Heart left ventricle (tissue), 16 donors: ENCODE measurements at places on chromosomes 7 and 10. TPM values are rescaled to one million over a fixed set of nuclear protein-coding genes. Genes with fewer than 3 reads are reported as not detected.

- no peaks in the 10 kb centered on the region for H3K27me3 ChIP-seq
- H3K4me1 ChIP-seq: peaks cover 21% of the 10 kb centered on the region
- H3K4me3 ChIP-seq: peak overlapping the region; percentile 77
- peak overlapping the region; percentile 88 for H3K27ac ChIP-seq
Measured at GRCh38 chr10:6203331-6204062, 765 bp downstream of the PFKFB3 start.

DNA sequence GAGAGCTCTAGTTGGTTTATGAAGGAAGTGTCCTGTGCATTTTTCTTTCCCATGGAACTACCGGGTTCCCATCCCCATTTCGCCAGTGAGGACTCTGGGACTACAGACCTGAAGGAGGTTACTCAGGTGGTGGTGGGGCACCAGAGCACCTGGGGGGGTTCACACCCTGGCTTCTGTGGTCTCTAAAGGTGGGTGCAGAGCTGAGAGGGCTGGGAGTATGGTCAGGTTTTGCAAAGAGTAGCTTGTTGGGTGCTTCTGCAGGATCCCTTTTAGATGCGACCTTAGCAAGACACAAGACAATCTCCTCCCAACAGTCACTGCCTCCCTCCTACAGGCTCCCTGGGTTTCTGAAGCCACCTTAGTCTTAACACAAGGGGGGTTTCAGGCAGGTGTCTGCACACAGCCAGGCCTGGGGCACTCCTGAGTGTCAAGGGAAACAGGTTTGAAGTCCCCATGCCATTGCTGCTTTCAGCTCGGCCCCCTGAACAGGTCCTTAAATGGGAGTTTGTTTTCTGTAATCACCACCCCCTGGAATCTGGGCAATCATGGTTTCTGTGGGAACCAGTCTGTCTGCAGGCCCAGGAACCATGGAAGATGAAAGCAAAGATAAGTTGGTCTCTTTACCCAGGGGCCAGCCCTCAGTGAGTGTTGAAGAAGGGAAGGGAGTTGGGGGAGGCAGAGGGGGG is 9.9 kb upstream of the CXCL12 start:
- H3K27ac ChIP-seq: no peak overlapping the region
- H3K4me3 ChIP-seq: no peak overlapping the region
- H3K36me3 ChIP-seq: no peaks in the 10 kb centered on the region
- no peak for DNase-seq
- H3K27me3 ChIP-seq: no peaks in the 10 kb centered on the region

DNA sequence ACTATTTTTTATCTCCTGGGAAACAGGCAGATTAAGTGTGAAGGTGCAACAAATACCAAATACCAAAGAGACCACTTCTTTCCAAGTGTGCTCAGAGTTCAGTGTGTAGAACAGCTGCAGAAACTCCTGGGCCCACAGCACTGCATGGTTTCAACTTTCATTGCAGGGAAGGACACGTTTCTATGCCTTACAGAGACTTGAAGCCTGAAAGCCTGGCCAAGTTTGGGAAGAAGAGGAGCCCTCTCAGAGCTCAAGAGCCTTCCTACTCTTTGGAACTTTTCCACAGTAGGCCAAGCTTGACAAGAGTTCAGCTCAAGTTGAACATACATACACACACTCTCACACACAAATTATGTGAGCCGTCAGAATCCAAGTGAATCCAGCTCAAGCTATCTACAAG is 2.5 kb downstream of the HOXA4 start:
- H3K27ac ChIP-seq: no peak overlapping the region
- H3K27me3 ChIP-seq: peaks cover 77% of the 10 kb centered on the region
- no peaks in the 10 kb centered on the region for H3K36me3 ChIP-seq

DNA sequence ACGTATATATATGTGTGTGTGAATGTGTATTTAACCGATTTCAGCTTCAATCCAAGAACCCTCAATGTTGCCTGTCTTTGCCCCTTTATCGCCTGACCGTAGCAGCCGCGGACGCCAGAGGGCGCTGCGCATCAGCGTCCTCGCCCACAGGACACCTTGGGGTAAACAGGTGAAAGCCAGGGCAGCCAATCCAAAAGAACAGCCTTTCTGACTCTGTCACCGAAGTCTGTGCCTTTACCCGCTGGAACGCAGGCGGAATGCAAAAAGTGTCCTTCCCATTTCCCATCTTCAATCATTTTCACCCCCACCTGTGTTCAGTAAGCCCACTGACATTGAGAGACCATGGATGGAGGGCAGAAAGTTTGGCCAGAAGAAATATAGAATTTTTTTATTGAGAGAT is 3.6 kb downstream of the NXPH1 start:
- no peaks in the 10 kb centered on the region for H3K4me1 ChIP-seq
- no peaks in the 10 kb centered on the region for H3K36me3 ChIP-seq
- no peak overlapping the region for H3K4me3 ChIP-seq
- peaks cover 100% of the 10 kb centered on the region for H3K27me3 ChIP-seq
- DNase-seq: no peak

Gene ZNF398
- total RNA-seq: 8.9 TPM

DNA sequence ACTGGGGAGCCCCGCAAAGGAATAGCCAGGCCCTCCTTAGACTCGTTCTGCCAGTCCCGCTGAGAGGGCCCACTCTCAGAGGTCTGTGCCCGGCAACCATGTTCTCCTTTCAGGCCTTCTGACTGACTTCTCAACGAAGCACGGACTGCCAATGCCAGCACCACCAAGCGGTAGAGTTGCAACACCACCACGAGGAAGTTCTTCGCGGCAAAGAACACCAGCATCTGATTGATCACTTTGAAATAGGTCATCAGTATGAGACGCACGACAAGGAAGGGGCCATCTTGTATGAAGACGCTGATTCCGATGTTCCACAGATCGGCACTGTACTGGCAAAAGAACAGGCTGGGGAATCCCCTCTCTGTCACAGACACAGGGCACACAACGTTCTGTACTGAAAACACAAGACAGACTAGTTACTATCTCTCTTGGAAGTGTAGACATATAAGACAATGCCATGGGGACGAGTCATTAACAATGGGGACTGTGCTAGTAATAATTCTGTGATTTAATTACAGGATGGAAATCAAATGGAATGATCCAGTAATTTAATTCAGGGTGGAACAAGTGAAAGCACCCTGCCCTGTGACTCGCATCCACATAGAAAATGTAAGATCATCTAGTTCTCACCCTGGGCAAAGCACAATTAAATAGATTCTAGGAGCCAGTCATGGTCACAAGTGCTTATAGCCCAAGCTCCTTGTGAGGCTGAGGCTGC is 42.7 kb downstream of the TMEM26 start:
- H3K27me3 ChIP-seq: no peaks in the 10 kb centered on the region
- no peak overlapping the region for H3K4me3 ChIP-seq
- no peaks in the 10 kb centered on the region for H3K36me3 ChIP-seq
- no peak for DNase-seq
- no peak overlapping the region for H3K27ac ChIP-seq

Gene BUD23
- 94.1 TPM for total RNA-seq

GRCh38 chr7:154390961-154391360 is 338.8 kb downstream of the DPP6 start:
- no peaks in the 10 kb centered on the region for H3K27me3 ChIP-seq
- H3K36me3 ChIP-seq: no peaks in the 10 kb centered on the region
- no peak overlapping the region for H3K27ac ChIP-seq
- H3K4me3 ChIP-seq: no peak overlapping the region

DNA sequence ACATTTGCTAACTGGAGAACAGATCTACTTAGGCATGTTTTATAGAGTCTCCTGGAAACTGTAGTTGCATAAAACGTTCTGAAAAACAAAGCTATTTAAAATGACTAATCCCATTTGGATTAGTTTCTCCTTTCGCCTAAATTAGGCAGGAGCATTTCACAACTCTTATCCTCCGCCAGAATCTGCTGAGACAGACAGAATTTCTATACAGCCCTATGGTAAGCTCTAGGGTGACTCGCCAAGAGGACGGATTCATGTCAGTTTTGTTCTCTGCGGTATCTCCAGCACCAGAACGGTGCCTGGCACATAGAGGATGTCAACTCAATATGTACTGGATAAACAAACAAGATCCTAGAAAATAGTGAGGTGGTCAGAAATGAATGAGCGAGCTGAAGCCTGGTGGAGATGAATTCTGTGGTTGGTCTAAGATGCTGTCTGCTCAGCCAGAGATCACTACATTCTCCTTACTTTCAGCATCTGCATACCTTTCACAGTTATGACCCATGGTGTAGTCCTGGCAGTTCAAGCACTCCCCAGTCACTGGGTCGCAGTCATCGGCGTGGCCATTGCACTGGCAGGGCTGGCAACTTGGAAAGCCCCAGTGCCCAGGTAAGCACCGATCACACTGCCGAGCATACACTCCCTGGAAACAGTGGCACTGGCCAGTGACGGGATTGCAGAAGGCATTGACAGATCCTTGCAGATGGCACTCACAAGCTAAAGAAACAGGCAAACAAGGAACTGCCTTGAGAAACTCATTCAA is 44.0 kb downstream of the LAMB1 start:
- no peak for DNase-seq
- peaks cover 17% of the 10 kb centered on the region for H3K4me1 ChIP-seq

DNA sequence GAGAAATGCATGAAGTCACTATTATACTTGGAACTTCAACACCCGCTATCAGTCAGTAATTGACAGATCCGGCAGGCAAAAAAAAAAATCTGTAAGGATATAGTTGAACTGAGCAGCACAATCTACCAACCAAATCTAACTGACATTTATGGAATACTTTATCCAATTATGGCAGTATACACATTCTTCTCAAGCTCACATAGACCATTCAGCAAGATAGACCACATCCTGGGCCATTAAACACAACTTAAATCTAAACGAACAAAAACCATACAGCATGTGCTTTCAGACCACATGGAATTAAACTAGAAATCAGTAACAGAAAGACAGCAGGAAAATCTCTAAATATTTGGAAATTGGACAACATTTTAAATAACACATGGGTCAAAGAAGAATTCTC is 112.7 kb downstream of the MPP7 start:
- H3K4me3 ChIP-seq: no peak overlapping the region
- no peaks in the 10 kb centered on the region for H3K4me1 ChIP-seq
- H3K27me3 ChIP-seq: no peaks in the 10 kb centered on the region
- no peak overlapping the region for H3K27ac ChIP-seq

Gene POLR2J2
- total RNA-seq: 3.2 TPM

GRCh38 chr7:121076350-121077164 is 88.0 kb downstream of the CPED1 start:
- H3K36me3 ChIP-seq: no peaks in the 10 kb centered on the region
- no peaks in the 10 kb centered on the region for H3K27me3 ChIP-seq

- no peak for DNase-seq
- peak overlapping the region; percentile 44 for H3K27ac ChIP-seq
- H3K27me3 ChIP-seq: no peaks in the 10 kb centered on the region
- H3K4me1 ChIP-seq: peaks cover 19% of the 10 kb centered on the region
- peaks cover 43% of the 10 kb centered on the region for H3K36me3 ChIP-seq
- H3K4me3 ChIP-seq: no peak overlapping the region
Measured at GRCh38 chr7:134992626-134993179, 6.4 kb downstream of the AGBL3 start.

GRCh38 chr7:29346231-29346978 is 151.8 kb downstream of the CHN2 start:
- no peak for DNase-seq
- H3K27me3 ChIP-seq: no peaks in the 10 kb centered on the region
- no peaks in the 10 kb centered on the region for H3K4me1 ChIP-seq
- no peaks in the 10 kb centered on the region for H3K36me3 ChIP-seq

DNA sequence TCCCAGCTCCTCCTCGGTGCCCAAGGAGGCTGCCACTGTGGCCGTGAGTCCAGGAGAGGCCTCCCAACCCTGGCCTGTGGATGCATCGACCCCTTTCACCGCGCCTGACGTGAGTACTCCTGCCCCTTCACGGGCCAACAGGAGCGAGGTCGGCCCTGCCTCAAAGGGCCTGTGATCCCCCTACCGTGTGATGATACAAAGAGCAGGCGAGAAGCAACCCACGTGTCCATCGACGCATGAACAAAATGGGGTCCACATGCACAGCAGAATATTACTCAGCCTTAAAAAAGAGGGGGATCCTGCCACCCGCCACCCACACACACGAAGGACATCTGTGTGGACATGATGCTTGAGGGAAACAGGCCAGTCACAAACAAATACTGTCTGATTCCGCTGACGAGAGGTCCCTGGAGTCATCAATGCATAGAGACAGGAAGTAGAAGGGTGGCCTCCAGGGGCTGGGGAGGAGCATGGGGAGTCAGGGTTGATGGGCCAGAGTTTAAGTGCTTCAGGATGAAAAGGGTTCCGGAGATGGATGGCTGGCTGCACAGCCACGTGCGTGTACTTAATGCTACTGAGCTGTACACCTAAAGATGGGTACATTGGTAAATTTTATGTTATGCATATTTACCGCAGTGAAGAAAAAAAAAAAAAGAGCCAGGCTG is 151.9 kb downstream of the PRKAG2 start:
- H3K27me3 ChIP-seq: no peaks in the 10 kb centered on the region
- H3K4me1 ChIP-seq: peaks cover 23% of the 10 kb centered on the region
- H3K27ac ChIP-seq: peak overlapping the region; percentile 2
- DNase-seq: no peak
- no peak overlapping the region for H3K4me3 ChIP-seq

DNA sequence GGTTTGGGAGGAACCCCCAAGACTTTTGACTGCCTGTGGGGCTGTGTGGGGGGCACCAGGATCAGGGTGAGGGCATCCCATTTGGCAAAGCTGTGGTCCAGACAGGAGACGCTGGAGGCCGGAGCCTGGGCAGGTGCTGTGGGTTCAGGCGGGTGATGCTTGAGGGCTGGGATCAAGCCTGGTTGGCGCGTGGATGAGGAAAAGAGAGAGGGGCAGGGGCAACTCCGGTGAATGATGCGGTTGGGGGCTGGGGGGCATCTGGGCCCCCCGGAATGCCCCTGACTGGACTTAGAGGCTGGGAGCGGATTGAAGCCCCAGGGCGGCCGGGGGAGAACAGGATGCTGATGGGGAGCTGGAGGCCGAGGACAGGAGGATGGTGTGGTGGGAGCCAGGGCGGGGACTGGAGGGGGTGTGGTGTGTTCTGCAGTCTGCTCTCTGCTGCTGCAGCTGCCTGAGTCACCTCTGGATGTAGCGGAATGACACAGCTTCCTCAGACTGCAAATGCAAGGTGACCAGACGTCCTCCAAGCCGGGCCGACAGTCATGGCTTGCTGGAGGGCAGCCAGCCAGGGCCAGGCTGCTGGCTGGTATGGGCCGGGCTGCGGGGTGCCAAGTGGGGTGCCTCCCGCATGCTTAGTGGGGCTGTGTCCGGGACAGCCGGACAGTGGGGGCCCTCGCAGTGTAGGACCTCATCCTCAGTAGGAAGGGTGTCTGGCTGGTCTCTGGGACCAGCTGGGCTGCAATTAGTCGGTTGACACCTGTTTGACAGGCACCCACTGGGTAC is 3.2 kb downstream of the MAFK start:
- DNase-seq: peak; percentile 67
- no peaks in the 10 kb centered on the region for H3K27me3 ChIP-seq
- peak overlapping the region; percentile 65 for H3K4me3 ChIP-seq
- H3K27ac ChIP-seq: peak overlapping the region; percentile 96

DNA sequence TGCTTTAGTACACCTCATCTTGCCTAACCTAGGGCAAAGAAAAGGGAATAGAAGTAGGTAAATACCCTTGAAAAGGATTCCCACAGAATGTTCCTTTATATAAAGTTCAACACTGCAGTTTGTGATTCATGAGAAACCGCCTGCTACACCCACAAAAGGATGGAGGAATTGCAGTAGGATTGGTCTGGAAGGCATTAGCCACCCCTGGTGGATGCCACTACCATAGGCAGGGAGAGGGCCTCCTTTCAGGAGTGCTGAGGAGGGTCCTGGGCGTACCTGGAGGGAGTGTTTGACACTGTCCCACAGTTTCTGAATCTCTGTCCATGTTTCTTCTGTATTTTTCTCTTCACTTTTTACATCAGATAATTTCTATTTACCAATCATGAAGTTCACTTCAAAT is 221.8 kb upstream of the TMEM72 start:
- H3K4me1 ChIP-seq: no peaks in the 10 kb centered on the region
- H3K27ac ChIP-seq: no peak overlapping the region
- no peak for DNase-seq
